Activated T-helper 1 cell treated with anti-CD3 and anti-CD28 coated beads, Interleukin-2, amount 50 U/mL, for 16 hours (primary cell): ENCODE measurements at places on chromosomes 3 and 15.

DNA sequence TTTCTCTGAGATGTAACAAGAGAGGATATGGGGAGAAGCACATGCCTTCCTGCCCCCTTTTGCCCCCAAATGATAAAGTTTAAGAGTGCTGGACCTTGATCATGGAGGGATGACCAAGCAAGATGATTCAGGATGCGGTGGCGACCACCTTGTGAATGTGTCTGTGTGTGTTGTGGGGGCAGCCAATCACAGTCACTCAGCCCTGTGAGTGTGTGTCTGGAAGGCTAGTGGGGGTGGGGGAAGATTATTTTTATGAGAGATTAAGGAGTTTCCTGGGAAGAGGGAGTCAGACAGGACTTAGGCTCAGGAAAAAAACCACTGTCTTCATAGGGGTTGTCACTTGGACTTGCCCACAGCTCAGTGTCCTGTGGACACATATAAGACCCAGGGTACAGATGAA is 57.8 kb upstream of the KY start:
- DNase-seq = no peak

- no peak for DNase-seq
These were observed 141.0 kb downstream of the GABRB3 start for GRCh38 chr15:26631894-26632293.

DNA sequence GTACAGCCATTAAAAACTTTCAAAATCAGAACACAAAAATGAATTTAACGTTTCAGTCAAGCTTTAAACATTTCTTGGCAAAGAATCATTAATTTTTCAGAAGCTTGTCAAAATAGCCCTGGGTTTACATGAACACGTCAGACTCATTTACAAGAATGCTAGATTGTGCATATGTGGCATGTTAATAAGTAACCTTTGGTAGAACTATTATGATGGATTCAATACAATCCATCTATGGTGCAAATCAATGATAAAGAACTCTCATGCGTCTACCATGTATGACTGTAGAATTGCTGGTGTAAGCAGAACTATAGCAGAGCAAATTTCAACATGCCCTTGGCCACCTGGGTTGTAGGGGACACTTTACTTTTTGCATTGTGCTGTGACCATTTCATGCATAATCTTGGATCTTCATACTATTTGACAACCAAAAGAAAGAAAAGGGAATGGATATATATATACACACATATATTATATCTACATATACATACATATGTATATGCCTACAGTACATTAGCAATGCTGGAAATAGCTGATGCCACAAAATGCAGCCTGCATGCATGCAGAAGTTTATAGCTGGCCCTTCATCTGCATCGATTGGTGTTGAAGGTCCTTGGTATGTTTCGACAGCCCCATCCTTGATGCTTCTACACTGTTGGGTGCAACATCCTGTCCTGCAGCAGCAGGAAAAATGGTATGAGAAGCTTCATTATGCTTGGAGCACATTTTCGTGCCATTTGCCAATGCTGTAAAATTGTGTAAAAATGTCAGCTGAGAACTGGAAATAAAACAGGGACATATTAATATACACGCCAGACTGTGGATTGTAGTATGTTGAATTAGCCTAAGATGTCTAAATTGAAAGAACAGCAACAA is 189.0 kb downstream of the MBNL1 start:
- DNase-seq = no peak

DNA sequence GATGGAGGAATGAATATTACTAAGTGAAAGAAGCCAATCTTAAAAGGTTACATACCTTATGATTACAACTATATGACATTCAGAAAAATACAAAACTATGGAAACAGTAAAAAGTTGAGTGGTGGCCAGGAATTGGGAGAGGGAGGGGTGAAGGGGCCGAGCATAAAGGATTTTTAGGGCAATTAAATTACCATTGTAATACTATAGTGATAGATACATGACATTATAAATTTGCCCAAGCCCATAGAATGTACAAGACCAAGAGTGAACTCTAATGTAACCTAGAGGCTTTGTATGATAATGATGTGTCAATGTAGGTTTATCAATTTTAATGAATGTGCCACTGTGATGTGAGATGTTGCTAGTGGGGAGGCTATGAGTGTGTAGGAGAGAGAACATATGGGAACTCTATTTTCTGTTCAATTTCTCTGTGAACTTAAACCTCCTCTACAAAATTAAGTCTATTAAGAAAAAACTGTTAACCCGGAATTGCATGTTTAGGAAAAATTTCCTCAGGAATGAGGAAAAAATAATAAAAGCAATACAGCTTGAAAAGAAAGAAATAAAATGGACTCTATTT is 541.9 kb upstream of the UBE2E2 start:
- DNase-seq = no peak

DNA sequence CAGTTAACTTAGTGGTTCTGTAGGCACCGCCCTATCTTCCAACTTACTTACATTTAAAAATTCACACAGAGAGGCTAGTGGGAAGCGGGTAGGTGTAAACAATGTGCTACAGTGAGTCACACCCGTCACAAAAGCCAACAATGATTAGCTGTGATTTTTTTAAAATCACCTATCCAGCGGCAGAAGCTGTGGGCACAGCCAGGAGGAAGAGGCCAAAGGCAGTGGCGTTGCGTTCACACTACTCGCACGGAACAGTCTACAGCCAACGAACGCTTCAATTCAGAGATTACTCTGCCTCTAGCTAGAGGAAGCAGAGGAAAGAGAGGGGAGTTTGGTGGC is 2.5 kb upstream of the NLGN1 start:
- no peak for DNase-seq

DNA sequence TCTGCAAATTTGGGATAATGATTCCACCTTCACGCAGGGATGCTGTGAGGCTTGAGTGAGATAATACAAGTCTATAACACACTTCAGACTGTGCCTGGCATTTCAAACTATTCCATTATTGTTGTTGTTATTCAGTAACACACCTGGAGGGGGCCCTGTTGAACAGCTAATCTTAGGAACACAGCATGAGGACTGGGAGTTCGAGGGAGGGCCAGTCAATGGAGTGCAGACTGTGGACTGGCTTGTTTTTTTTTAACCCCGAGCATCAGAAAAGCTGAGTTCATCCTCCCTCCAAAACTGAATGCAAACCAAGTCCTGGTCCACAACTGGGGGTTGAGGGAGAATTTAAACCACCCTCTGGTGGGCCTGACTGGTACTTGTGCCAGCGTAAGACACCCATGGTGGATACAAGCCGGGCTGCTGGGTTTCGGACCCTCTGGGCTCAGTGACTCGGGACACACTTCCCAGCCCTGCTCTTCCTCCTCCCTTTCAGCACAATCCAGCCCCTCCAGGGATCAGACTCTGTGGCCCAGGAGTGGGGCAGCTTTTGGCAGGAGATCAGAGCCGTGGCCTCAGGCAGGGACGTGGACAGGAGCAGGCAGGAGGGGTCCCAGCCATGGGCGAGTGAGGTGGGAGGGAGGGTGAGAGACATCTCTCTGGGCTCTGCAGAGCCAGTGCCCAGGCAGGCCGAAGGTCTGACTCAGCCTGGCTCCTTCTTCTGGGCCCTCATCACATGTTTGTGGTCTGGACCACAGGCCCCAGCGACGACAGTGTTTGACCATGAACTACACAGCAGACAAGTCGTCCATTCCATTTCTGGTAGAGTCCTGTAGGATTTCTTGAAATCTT is 36.3 kb upstream of the MEX3B start:
- DNase-seq = no peak

DNA sequence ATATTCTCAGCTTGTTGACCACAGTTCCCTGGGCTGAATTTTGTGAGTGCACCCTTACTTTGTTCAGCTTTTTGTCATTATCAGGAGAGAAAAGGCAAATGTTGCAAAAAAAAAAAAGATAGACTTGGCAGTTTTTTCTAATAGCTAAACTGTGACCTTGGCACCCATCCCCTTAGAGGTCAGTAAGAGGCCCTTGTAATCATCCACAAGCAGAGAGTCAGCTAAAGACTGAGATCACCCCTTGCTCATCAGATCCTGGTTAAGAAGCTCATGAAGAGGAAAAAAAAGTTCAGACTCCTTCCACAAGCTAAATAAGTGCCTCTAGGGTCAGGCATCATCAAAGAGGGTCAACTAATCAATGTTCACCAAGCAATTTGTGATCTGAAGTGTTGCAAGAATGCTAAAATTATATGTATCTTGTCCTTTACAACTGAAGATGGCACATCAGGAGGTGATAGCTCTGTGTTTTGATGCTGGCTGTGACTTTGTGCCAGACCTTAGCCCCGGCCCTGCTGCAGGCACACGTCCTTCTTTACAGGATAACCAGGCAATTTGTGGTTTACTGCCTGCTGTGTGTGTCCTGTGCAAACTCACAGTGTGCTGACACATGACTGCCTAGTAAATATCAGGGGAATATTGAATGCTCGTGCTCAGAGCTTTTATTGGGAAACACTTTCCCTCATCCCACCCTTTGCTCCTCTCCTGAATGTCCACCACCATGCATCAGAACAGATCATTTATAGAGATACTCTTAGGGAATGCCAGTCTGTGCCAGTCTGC is 262.9 kb downstream of the IL5RA start:
- no peak for DNase-seq

DNA sequence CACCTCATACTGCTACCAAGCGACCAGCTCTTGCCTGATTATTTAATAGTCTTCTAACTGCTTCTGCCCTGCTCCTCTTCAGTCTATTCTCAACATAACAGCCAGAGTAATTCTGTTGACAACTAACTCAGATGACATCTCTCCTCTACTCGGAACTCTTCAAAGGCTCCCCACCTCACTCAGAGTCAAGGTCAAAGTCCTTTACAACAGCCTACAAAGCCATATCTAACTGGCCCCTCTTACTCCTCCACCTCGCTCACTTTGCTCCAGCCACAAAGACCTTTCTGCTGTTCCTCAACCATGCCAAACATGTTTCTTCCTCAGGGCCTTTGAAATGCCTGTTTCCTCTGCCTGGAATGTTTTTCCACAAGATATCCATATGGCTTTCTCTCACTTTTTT is 43.6 kb downstream of the PIK3R4 start:
- DNase-seq = no peak

DNA sequence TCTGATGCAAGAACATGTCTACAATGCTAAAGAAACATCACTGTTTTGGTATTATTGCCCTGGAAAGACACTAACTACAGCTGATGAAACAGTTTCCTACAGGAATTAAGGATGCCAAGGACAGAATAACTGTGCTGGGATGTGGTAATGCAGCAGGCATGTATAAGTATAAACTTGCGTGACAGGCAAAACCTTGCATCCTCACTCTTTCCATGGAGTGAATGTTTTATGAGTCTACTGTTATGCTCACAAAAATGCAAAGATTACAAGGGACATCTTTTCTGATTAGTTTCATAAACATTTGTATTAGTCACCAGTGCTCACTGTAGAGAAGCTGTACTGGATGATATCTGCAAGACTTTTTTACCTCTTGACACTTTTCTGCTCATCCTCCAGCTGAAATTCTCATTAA is 143.6 kb downstream of the NAALADL2 start:
- no peak for DNase-seq

- no peak for DNase-seq
These were observed 32.7 kb downstream of the LRRC3B start for GRCh38 chr3:26655231-26655630.

DNA sequence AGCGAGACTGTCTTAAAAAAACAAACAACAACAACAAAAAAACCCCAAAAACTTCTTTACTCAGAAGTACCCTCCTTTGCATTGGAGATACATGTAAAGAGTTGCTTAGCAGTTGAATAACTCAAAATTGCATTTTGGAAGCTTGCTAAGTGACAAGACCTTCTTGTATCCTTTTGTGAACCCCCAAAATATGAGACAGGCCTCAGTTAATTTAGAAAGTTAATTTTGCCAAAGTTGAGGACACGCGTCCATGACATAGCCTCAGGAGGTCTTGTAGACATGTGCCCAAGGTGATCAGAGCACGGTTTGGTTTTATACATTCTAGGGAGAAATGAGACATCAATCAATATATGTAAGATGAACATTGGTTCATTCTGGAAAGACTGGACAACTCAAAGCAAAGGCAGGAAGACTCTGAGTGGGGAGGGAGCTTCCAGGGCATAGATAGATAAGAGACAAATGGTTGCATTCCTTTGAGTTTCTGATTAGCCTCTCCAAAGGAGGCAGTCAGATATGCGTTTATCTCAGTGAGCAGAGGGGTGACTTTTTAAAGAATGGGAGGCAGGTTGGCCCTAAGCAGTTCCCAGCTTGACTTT is 1.7 kb upstream of the ARF4 start:
- DNase-seq = no peak
